Stimulated activated CD4-positive, alpha-beta T cell treated with anti-CD3 and anti-CD28 coated beads, Interleukin-4, amount 100 ng/mL, for 4 hours (primary cell): ENCODE measurements at places on chromosomes 16 and 17.
A peak's percentile ranks its signal among the peaks of the same experiment; 100 is the strongest.

DNA sequence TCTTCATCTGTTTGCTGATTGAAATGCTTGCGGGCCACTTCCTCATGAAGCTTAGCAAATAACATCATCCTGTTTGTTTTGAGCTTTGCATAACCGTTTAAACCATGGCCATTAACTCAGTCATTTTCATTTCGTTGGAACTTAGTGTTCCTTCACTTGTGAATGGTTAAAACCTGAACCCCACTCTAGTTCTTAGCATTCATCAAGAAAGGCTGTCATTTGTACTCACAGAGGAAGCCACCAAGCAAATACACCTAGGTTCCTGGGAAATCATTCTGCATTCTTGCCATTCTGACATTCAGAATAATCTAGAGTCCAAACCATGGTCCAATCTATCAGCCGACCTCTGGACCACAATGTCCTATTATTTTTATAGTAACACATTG is 8.4 kb upstream of the TAT start:
- no peak for DNase-seq

GRCh38 chr17:32976605-32977004 is 15.0 kb upstream of the SPACA3 start:
- DNase-seq, result no peak

GRCh38 chr16:9484426-9484825 is 393.0 kb downstream of the HAPSTR1 start:
- no peak for DNase-seq

- DNase-seq, result no peak
Observed at GRCh38 chr16:51236583-51236982, 85.5 kb upstream of the SALL1 start.

DNA sequence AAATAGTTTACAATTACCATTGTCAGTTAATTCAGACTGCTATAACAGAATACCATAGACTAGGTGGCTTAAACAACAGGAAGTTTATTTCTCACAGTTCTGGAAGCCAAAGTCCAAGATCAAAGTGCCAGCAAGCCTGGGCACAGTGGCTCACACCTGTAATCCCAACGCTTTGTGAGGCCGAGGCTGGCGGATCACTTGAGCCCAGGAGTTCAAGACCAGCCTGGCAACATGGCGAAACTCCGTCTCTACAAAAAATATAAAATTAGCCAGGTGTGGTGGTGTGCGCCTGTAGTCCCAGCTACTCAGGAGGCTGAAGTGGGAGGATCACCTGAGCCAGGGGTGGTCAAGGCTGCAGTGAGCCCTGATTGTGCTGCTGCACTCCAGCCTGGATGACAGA is 71.3 kb upstream of the TBX2 start:
- no peak for DNase-seq

DNA sequence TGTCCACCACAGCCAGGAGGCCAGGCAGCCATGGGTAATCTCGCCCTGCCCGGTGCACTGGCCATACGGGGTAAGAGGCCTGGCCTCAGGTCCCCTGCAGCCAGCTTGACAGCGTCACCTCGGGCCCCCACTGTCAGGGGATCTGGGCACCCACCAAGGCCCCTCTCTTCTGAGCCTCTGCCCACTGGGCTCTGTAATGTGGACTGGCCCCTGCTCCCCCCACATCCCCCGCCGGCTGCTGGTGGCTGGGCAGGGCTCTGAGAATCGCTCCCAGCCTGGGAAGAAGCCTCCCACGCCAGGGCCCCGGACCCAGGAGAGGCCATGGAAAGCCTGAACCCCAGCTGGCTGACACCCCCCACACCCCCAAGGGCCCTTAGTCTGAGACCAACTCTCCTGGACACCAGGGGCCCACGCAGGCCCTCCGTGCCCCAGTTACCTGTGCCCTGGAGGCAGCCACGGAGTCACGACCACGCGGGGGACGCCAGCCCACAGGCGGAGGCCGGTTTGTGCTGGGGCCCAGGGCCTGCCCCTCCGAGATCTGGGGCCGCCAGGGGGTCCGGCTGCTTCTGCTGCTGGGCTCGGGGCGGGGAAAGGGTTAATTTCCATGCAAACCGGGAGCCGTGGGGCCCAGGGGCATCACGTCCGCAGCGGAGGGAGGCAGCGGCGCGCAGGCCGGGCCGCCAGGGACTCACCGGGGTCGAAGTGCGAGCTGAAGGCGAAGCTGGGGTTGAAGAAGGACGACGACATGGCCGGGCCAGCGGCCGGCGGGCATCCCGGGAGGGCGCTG is at the start of gene PVALEF:
PVALEF (plus strand) TSS at position 262 of the 787 bp plus-strand sequence. CDS start 15,720 bp downstream, outside the sequence.
- DNase-seq, result no peak

GRCh38 chr17:81026266-81027036 is 8.5 kb upstream of the BAIAP2 start:
- DNase-seq, result no peak

DNA sequence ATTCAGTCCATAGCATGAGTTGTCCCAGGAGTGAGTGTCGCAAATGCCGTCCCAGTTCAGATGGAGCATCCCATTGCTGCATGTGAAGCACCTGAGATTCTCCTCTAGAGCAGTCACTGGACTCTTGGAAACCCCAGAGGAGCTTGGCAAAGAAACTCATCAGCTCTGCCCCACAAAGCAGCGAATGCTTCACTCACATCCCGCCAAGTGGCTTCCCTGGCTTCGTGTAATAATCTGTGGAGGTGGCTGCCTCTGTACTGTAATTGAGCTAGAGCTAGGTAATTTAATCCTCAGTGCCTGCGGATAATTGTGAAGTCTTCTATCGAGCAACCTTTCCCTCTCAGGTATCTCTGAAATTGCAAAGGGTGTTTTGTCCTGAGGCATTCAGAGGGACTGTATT is 107.1 kb downstream of the SNX29 start:
- DNase-seq, result no peak

DNA sequence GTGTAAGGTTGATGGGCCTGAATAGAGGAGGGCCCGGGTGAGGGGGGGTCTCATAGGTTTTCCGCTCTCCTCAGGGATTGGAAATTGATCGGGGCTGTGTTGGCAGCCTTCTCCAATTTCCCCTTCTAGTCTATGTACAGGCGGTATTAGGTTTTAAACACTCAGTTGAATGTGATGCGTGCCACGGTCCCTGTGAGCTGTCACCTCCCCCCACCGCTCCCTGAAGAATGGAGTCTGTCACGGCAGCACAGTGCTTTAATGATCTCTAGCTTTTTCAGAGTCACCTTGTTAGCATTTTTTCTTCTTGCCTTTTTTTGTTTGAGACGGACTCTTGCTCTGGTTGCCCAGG is 800 bp downstream of the COX4I1 start:
- DNase-seq, result no peak

GRCh38 chr17:511833-512251 is 159.2 kb upstream of the RPH3AL start:
- no peak for DNase-seq

GRCh38 chr17:5248821-5249479 is 14.3 kb upstream of the SCIMP start:
- no peak for DNase-seq

- no peak for DNase-seq
Observed at GRCh38 chr17:28047806-28048205, 5.3 kb downstream of the NLK start.

DNA sequence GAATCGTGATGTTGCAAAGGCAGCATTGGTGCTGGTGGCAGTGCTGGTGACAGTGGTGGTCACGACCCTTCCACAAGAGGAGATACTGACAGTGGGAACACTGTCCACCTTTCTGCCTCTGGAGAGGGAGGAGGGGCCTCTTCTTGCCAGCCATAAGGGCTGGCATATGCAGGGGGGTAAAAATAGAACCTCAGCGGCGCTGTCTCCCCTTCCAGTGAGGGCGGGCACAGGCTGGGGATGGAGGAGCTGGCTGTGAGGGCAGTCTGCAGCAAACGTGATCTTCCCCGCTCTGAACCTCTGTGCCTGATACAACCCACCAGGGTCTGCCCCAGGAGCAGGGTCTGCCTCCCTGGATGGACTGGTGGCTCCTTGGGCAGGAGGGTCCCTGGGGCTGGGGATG is 3.4 kb downstream of the RAP1GAP2 start:
- no peak for DNase-seq

GRCh38 chr16:8797364-8798173 is at the start of the genes PMM2 and TMEM186:
PMM2 (plus strand) TSS chr16:8797839; CDS start chr16:8797883, 44 bp downstream.
TMEM186 (minus strand) TSS chr16:8797639; CDS start chr16:8797614, 25 bp downstream.
- DNase-seq, result peak; percentile 97
